Muscle of leg (tissue), 16 donors: ENCODE measurements at places on chromosomes 12 and 14. TPM values are rescaled to one million over a fixed set of nuclear protein-coding genes. Genes with fewer than 3 reads are reported as not detected.

Gene BDKRB2
- 3.5 TPM for total RNA-seq

Gene KRT5
- 0.66 TPM for total RNA-seq

Gene RTN1
- 1.2 TPM for total RNA-seq

Gene SLC7A7
- 15.8 TPM for total RNA-seq

Gene AMDHD1
- 0.27 TPM for total RNA-seq

Gene FAM186B
- 0.18 TPM for total RNA-seq

DNA sequence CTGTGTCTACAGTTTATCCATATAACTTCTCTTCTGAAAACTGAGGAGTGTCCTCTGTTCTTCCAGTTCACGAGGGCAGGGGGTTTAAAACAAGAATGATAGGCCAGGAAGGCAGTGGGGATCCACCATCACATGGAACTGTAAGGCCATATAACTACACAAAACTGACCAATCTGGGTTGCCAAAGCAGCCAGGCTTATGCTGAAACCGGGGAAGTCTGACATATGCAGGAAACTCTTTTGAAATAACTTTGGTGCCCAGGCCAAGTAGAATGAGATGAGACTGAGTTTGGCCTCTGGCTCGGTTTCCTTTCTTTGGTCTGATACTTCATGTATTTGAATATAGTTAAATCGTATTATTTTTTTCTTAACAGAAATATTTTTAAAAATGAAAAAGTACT is 18.0 kb upstream of the ATF1 start:
- DNase-seq: no peak

DNA sequence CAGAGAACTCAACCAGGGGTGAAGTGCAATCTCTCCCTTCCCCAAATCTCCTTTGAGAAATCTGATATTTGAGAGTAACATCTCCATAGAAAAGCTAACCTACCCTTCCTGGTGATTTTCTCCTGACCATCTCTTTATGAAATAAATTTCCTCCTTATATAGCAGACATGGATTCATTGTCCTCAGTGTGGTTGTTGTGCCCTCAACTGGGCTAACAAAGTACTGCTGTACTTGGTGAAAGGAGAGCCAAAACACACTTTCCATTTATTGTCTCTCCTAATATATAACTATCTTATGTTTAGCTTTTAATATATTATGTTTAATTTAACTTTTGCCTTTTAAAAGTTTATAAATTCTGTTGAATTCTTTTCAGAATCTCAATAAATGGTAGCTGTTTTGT is 65.1 kb upstream of the SLCO1B1 start:
- DNase-seq: no peak

DNA sequence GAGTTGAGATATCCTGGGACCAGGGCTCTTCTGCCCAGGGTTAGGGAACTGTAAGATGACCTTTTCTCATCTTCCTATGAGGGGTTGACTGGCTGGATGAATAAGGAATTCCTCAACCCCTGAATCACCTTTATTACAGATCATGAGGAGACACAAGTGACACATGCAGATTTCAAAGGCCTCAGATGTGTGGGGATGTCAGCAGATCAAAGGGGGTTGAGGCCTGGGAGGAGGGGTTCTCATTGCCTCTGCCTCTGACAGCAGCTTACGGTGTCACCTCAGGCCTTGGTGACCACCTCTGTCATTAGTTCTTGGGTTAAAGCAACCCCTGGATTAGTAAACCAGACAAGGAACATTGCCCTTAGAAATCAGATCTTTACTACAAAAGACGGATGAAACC is 2.1 kb upstream of the KRT72 start:
- DNase-seq: no peak

DNA sequence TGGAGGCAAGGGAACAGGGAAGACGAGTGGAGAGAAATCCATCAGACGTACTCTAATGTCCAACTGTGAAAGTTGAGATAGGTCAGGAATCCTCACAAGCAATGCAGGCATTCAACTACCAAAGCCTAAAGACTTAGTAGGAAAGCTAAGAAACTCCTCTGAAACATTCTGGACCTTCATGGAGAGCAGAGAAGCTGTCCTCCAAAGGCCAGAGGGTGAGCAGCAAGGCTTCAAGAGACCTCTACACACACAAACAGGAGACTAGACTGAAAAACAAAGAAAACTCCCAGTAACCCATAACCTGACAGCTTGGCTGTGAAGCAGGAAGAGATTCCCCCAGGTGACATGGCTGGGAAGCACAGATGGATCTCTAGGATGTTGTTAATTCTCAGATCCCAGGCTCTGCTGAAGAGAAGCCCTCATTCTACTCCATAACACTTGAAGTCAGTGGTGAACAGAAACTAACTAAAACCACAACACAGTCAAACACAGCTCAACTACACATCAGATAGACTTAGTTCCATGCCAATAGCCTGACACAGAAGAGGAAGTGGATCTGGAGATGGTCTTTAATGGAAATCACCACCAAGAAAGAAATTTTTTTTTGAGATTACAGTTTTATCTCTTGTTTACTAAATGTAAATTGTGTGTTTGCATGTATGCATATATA is 23.2 kb upstream of the LYZ start:
- no peak for DNase-seq

GRCh38 chr12:45685680-45686079 is 43.8 kb upstream of the ARID2 start:
- DNase-seq: no peak

DNA sequence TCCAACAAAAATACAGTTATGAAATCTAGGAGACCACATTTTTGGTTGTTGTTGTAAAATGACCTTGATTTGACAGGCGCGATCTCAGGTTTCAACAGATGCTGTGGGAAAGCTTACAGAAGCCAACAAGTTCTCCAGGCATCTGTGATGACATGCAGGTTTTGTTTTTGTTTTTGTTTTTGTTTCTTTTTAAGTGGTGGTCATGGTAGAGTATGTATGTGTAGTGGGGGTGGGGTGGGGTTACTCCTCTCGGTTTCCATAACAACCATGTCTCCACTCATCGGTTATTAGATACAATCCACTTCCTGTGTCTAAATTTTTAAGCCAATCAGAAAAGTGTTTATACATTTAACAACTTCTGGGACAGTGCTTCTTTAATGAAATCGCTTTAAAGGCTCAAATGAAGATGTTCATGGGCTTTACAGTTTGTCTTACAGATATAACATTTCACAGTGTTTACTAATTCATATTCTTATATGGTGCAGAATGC is 199.9 kb upstream of the FOXN3 start:
- DNase-seq: peak; percentile 83

- DNase-seq: peak; percentile 47
Observed at GRCh38 chr14:75429562-75429961, 1.7 kb downstream of the JDP2 start.

GRCh38 chr12:130937063-130937462 is 16.6 kb upstream of the ADGRD1 start:
- no peak for DNase-seq

DNA sequence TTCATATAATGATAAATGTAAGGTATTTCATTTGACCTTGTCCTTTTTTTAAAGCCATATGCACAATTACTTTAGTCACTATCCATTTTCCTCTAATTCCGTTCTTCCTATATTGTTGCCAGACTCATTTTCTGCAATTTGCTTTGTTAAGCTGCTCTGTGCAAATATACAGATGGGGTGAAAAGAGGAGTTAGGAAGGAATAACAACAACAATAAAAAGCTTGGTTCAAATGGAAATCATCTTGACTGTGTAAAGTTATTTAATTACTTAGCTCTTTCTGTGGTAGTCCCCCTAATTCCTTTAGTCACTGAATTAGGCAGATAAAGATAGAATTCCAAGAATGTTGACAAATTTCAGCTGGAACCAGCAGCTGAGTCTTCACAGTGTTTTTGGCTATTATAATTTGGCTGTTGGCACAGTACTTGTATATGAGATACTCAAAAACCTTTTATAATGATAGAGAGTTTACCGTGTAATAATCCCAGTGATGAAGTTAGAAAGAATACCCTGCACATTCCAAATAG is 838.0 kb downstream of the RPS29 start:
- DNase-seq: peak; percentile 38

DNA sequence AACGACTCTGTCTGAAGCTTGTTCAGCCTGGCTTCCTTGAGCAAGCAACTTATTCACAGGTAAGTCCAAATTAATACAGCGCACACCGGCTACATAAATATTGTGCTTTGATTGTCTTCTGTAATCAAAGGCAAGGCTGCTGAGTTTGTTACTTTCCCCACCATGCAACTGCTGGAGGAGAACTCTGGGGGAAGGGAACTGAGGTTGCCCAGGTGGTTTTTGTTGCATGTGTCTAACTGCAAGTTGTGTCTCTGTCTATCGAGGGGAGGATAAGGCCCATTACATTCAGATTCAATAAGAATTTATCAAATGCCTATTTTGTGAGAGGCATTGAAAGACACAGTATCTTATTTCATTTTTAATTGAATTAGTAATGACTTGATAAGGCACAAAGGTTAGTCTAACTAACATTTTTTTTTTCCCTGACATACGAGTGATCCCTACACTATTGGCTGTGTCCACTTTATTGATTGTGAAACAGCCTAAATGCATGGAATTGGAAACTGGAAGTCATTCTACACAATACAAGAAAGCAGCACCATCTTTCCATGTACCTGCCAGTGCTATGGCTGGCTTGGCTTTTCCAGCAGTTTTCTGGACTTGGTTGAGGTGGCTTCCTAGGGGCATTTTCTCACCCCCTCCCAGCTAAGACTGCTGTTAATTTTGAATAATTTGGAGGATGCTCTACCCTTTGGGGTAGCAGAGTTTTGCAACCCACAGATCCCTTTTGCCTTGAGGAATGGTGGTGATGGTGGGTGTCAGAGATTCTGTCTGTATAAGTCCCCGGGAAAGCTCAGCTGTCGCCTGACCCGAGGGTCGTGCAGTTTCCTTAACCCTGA is 951 bp upstream of the CHST11 start:
- peak; percentile 5 for DNase-seq

DNA sequence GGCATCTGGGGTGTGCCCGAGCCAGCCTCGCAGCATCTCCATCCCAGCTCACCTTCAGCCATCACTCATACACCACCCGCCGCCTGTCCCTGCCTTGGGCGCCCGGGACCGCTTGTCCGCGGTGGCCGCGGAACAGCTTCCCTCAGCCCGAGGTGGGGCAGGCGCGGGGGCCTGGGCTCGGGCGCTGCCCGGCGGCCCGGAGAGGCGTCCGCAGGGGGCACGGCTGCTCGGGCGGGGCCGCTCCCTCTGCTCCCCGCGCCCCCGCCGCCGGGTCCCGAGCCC is 430 bp downstream of the SLC41A2 start:
- no peak for DNase-seq

GRCh38 chr12:53561590-53561953 is 54.3 kb upstream of the NPFF start:
- DNase-seq: no peak
